ENCODE measurements at places on chromosomes 3 and 15. TPM values are rescaled to one million over a fixed set of nuclear protein-coding genes. Genes with fewer than 3 reads are reported as not detected.

PRSS50 gene
- total RNA-seq, result not detected

CASR gene
- total RNA-seq, result not detected

DNA sequence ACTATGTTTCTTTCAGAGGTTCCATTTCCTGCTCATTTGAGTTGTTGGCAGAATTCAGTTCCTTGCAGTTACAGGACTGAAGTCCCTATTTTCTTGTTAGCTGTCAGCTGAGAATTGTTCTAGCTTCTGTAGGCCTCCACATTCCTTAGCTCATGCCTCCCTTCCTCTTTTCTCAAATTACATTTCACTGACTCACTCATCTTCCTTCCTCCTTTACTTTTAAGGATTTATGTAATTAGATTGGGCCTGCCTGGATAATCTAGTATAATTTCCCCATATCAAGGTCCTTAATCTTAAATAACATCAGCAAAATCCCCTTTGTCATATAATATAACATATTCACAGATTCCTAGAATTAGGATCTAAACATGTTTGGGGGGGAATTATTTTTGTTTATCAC lies 40.6 kb upstream of the RBMS3 start:
- no peak for DNase-seq

ARL8B gene
- total RNA-seq, result 53.1 TPM

PAQR9 gene
- total RNA-seq, result not detected

DNA sequence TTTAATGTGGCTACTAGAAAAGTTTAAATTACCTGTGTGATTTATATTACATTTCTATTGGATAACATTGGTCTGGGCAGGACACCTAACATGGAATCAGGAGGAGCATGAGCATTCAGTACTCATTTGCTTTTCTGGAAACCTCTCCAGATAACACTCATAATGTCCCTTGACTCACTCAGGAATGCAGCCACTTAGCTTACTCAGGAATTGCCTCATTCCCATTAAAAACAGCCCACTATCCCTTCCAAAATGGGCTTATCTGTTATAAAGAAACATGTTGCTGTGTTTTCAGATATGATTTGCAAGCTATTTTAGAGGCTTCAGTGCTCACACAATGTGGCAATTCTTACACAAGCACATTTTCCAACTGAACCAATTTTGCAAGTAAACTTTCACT lies 17.1 kb downstream of the GBE1 start:
- no peak for DNase-seq
